AG08395 (cell line): ENCODE measurements at places on chromosomes 2 and 18.
A peak's percentile ranks its signal among the peaks of the same experiment; 100 is the strongest.

DNA sequence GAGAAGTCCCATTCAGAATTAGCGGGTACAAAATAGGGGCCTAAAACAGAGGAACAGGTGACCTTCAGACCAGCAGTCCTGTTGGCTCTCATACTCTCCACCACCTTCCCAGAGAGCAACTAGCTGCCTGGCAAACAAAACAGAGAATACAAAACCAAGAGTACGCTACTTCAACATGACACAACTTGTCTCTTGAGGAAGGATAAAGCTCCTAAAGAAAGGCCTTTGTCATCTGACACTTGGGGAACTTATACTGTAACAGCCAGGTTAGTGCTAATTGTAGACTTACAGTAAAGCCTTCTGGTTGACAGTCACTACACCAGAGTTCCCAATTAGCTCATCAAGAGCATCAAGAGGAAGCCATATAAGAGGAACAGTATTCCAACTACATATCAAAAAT lies 282.1 kb upstream of the NT5C1B start:
- no peak for DNase-seq

- DNase-seq: peak; percentile 77
Observed at GRCh38 chr2:66574701-66575624, 140.0 kb downstream of the MEIS1 start.

- no peak for DNase-seq
Observed at GRCh38 chr2:138180692-138181386, 216.6 kb downstream of the HNMT start.

- no peak for DNase-seq
Observed at GRCh38 chr2:10579876-10580514, 109.8 kb downstream of the NOL10 start.

DNA sequence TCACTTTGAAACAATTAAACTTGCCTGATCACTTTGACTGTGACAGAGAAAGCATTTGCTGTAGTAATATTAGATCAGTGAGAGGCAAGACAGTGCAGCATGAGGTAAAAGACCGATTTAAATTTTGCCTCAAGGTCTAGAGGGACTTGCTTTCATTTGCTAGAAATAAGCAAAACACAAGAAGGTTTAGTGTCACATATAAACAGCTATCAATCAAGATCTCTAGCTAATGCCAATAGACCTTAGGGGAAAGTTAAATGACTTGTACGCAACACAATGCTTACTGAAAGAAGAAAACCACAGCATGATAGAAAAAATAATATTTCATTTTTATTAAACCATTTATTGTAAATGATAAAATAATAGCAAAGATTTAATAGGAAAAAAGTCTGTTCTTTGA lies 113.5 kb downstream of the DSC3 start:
- DNase-seq: no peak

GRCh38 chr2:207531032-207531952 lies 1.5 kb downstream of the CREB1 start:
- no peak for DNase-seq

GRCh38 chr18:68533641-68534040 lies 181.3 kb downstream of the TMX3 start:
- no peak for DNase-seq

- DNase-seq: no peak
Observed at GRCh38 chr18:32835951-32836350, 63.1 kb upstream of the KLHL14 start.

DNA sequence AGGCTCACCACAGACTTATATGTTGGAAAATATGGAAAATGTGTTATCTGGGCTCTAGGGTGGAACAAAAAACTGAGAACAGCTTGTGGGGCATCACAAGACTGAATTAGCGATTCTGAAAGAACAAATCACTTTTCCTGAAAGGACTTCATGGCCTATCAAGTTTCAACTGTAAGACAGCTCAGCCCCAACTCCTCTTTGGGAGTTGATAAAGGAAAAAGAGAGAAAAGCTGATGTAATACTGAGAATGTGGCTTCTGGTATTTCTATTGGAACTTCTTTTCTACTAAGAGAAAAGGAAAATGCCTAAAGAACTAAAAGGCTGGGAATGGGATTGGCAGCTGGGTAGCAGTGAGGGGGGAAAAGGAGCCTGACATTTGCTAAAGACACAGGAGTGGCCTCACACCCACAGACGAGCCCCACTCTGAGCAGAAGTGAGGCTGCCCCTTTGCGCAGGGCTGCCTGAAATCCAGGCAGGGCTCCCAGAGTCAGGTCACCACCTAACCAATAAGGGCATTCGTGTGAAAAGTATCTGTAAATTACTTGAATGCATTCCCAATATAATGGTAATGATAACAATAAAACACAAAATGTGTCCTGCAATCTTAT lies 75.6 kb downstream of the LRP2 start:
- no peak for DNase-seq

DNA sequence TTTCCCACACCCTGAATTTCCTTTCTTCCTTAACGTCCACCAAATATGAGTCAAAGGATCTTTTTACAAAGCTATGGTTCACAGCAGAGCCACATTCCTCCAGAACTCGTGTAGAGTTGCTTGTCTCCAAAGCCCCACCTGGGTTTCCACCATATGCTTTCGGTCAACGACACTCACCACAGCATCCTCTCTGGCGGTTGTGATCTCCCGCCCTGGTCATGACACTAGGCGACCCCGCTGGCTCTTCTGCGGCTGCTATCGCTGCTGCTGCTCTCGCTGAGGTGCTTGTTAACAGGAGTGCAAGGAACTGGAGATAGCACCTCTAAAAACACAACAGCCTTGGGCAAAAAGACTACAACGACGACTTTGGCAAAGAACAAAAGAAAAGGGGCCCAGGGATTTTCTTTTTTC lies 340 bp downstream of the SLC40A1 start:
- DNase-seq: no peak

- peak; percentile 59 for DNase-seq
Observed at GRCh38 chr2:227717687-227718567, at the start of gene SLC19A3. TSS of gene SLC19A3 (minus strand) at chr2:227718028. CDS start at chr2:227702318, 15,710 bp downstream.

GRCh38 chr2:96594691-96595152 lies 43.4 kb downstream of the KANSL3 start:
- no peak for DNase-seq

- DNase-seq: peak; percentile 59
Observed at GRCh38 chr2:61993422-61994024, 88.0 kb downstream of the COMMD1 start.

DNA sequence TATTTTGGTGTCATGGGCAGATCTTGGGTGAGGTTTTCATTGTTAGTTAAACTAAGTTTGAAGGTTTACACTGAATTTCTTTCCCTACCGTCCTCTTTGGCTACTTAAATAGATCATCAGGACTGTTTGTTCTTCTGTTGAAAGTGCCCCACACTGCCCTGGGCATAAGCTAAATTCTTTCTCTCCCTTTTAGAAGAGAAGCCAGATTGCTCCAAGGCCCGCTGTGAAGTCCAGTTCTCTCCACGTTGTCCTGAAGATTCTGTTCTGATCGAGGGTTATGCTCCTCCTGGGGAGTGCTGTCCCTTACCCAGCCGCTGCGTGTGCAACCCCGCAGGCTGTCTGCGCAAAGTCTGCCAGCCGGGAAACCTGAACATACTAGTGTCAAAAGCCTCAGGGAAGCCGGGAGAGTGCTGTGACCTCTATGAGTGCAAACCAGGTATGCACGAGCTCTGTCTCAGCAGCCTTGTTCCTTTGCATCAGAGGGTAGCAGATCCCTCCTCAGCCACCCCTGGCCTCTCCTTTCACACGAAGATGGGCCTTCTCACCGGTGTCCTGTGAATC lies 85.6 kb downstream of the CRIM1 start:
- no peak for DNase-seq

- DNase-seq: no peak
Observed at GRCh38 chr18:36652503-36652902, 176.3 kb downstream of the TPGS2 start.

- peak; percentile 24 for DNase-seq
Observed at GRCh38 chr2:7525746-7526145, 608.5 kb downstream of the RNF144A start.

DNA sequence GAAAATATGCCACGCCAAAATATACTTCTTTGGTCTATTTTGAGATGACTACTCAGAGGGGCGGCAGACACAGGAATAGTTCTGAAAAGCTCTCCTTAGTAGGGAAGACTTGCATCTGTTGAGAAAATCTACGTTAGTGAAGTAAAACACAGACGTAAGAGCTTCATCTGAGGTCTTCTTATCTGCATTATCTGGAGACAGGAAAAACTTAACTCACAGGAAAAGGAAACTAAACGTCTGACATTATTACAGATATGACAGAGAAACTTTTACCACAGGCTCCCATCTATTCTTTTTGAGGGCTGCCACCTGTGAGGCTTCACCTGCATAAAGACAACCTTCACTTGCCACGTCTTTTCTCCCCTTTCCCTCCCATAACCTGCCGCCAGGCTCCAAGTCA lies 1295.7 kb downstream of the LRP1B start:
- no peak for DNase-seq
